ENCODE measurements at places on chromosomes 1 and 21.

GRCh38 chr1:236800002-236800620, 5.0 kb downstream of the MTR start:
- DNase-seq: no peak

DNA sequence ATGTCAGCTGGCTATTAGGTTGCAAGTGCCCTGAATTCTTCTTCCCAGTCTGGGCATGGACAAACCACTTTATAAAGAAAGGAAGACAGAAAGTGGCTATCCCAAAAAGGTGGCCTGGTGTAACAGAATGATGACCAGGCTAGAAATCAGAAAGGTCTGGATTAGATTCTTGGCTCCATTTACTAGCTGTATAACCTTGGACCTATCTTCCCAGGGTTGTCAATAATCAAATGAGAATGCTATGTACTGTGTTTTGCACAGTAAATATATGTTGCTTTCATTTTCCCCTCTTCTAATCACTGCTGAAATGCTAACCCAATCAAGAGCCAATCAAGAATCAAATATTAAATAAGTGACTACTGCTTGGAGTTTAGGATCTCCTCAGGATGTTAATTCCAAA, 20.4 kb downstream of the RNF19B start:
- no peak for DNase-seq

DNA sequence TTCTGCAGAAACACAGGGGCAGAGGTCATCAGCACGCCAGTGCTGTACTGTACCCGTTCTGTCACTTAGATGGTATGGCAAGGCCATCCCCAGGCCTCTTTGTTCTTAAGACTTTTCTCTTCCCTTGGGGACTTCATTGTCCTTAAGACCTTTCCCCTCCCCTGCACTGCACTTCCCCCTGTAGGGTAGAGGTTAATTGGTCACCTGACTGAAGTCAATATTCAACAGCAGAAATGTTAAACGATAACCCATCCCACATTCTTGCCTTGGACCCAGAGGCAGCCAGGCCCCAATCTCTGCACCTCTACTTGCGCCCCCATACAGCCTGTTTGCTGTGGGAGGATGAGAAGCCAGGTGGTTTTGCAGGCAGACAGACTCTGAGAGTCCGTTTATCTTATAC, 10.2 kb downstream of the PHGDH start:
- DNase-seq: no peak

GRCh38 chr1:226424221-226425003, 16.5 kb upstream of the PARP1 start:
- peak; percentile 57 for DNase-seq

GRCh38 chr1:217191441-217191840, 439.4 kb downstream of the GPATCH2 start:
- DNase-seq: no peak

DNA sequence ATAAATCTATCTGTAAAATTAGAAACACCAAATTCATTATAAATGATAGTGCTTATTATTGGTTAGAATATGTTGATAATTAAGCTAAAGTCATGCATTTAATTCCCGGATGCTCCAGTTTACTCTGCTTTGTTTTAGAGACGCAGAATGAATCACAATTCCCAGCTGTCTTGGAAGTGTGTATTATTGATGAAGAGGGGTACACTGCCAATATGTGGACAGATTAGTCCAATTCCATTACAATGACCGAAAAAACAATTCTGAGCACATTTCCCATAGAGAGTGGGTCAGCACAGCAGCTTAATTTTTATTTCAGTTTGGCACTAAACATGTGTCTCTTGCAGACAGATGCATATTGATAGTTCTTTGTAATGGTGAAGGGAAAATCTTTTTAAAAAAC, 146.7 kb downstream of the KCNT2 start:
- no peak for DNase-seq

- peak; percentile 86 for DNase-seq
Observed at GRCh38 chr1:51549016-51549619, 30.1 kb upstream of the EPS15 start.

- DNase-seq: no peak
Observed at GRCh38 chr1:177130451-177130945, 34.0 kb downstream of the ASTN1 start.

Measured in lung microvascular endothelial cell (primary cell).